ENCODE measurements at places on chromosomes 5 and 9. TPM values are rescaled to one million over a fixed set of nuclear protein-coding genes. Genes with fewer than 3 reads are reported as not detected.

Gene TMEM174
- total RNA-seq, result not detected

DNA sequence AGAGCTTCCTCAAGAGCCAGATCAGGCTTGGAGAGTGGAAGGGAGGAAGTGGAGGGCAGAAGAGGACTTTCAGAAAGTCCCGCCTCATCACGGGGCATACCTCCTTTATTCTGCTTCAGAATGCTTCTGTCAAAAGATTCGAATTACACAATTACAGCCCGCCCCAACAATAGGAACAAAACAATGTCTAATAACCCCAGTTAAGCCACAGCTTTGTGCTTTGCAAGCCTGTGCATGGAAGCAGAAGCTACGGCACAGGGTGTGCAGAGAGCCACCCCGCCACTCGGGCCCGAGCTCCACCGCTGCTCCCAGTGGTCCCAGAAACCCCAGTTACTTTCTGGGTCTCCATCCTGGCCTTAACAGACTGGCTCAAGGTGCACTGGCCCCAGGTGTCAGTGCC lies 23.5 kb downstream of the HNRNPH1 start:
- DNase-seq, result no peak

- DNase-seq, result no peak
Observed at GRCh38 chr5:130166839-130167490, 262.7 kb downstream of the CHSY3 start.

Gene FIBCD1
- not detected for total RNA-seq

- no peak for DNase-seq
Observed at GRCh38 chr9:79985264-79985663, 413.5 kb downstream of the TLE4 start.

DNA sequence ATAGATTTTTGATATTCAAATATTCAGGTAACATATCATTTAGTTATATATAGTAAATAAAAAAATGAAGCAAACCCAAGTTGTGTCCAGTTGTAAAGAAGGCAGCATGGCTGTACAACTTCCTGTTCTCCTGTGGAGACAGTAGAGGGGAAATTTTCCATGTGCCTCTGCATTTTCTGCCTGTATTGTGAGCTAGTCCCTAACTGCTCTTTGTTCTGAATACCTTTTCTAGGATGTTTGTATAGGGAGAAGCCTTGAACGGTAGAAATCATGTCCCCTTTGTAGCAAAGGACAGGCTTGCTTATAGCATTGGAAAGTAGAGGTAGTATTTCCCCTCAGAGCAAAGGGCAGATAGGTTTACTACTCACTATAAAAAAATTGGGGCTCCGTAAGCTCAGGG lies 13.3 kb upstream of the RPS23 start:
- no peak for DNase-seq

DNA sequence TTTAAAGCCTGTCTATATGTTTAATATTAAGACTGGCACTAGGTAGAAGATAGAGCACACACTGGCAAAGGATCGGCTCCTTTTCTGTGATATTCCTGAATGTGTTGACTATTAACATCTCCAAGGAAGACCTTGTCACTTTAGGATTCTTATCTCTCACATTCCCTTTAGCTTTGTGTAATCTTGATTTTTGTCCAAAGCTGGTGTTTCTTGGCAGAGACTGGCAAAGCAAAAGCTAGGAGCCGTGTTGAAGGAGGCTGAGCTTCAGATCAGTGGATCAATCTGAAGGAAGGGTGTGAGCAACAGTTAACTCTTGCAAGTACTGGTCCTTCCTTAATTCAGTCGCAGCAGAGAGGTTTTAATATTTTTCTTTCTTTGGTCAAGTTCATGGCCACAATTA lies 830.4 kb upstream of the ZNF608 start:
- no peak for DNase-seq

DNA sequence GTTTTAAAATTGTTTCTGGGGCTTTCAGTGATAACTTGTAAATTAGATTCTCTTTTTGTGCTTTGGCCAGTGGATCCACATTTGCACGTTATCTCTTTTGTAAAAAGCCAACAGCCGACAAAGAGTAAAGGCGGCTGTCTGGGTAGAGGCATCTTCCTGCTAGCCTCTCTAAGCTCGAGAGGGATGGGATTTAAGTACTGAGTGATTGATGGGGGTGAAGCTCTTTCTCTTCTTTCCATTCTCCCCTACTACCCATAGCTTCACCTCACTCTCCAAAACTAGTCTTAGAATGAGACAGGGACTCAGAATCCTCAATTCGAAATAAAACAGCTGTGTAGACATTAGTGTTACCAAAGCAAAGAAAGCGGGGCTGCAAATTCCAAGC lies 3.4 kb downstream of the PBX3 start:
- DNase-seq, result no peak

DNA sequence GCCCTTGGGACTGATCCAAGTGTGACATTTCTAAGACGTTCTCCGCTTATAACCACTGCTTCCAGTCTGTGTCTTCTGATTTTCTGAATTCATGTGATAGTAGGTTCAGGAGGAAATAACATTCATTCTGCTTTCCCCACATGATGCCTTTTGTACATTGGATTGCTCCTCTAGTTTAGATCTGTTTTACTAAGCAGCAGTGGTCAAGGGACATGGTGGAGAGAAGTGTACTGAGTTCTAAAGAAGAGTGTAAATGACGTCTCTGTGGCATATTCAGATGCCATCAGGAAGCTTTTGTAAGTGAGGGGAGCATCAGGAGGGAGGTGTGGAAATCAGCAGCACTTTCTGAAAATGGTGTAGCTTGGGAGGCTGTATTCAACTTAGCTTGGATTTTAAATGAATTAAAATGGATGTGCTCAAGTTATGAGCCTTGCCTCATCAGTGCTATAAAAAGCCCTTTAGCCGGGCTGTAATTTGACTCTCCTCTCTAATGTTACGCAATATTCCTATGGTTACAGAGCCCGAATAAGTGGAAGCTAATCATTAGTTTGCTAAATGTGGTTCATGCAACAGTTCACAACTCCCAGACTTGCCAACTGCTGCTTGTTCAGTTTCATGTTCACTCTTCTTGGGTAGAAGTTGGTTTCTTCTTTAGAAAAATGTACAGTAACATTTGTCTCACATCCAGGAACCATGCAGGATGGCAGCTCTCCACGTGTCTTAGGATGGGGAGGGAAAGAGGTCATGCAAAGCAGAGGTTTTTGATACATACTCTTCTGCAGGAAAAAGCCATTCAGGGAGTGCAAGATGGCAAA lies 281.3 kb downstream of the ARHGAP26 start:
- peak; percentile 52 for DNase-seq

Gene BHMT2
- total RNA-seq, result 3.3 TPM

Gene TSSK1B
- not detected for total RNA-seq

Gene ACSL6
- 0.29 TPM for total RNA-seq

- no peak for DNase-seq
Observed at GRCh38 chr9:97562542-97562941, 61.1 kb downstream of the TMOD1 start.

DNA sequence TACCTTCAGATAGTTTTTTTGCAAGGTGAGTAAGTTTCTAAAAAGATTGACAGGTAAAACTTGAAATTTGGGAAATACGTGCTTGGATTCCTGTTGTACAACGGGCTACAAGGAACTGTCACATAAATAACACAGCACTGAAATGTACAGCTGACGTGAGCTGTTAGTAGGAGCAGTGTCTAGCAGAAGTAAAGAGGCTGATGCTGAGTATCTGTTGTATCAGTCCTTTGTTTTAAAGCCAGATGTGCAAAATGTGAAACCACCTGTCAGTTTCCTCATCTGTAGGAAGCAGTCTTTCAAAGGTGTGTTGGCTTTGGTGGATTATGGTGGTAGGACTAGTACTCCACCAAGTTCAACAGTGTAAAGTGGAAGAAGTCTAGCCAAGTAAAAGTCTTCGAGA lies 122.3 kb downstream of the EFNA5 start:
- no peak for DNase-seq

- DNase-seq, result no peak
Observed at GRCh38 chr9:121185774-121186403, 15.8 kb downstream of the RAB14 start.

DNA sequence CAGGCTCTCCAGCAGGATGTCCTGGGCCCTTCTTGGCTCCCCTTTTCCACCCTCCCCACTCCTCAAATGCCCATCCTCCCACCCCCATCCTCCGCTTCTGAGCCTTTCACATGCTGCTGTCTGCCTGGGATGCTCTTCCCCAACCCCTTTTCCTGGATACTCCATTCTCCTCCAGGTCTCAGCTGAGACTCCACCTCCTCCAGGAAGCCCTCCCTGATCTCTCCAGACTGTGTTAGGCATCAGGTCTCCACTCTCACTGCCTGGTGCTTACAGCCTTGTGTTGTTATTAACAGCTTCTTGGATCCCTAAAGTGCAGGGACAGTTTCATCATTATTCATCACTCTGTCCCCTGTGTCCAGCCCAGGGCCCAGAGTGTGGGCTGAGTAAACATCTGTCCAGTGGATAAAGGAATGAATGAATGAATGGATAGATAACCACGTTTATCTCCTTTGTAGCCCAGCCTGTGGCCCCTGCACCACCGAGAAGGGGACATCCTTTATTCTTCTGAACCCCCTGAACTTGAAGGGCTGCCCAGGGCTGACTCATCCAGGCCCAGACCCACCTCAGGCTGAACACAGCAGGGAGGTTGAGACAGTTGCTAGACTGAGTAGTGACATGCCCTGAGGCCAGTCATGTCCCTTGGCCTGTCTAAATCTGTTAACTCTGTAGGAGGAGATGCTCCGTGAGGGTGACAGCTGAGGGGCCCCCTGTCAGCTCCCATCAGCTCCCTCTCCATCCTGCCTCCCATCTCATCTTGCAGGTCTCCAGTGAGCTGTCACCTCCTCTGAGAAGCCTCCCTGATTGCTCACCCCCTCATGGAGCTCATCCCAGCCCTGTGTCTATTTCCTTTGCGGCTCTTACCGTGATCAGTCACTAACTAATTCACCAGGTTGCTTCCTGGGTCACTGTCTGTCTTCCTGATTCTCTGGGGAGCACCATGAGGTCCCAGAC lies 14.6 kb upstream of the LAMC3 start:
- DNase-seq, result no peak

- DNase-seq, result no peak
Observed at GRCh38 chr9:134575103-134575900, 66.3 kb upstream of the COL5A1 start.

- DNase-seq, result peak; percentile 59
Observed at GRCh38 chr9:98974994-98975712, 31.4 kb downstream of the COL15A1 start.

DNA sequence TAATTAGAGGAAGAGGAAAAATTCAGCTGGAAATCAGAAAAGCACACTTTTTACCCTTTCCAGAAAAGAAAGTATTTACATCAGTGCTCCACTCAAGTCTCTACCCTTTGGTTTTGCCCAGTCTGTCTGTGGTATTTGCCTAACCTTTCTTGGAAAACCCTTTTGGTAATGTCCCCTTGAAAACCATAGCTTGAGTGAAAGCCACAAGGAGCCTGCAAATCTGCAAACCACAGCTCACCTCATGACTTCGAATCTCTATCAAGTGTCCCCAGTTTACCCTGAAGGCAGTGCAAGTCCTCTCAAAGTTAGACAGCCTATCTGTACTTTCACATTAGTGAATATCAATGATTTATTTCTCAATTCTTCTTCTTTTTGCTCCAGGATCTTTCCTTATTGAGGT lies 162.1 kb upstream of the TSLP start:
- no peak for DNase-seq

- DNase-seq, result no peak
Observed at GRCh38 chr5:67353500-67354450, 157.2 kb upstream of the CD180 start.

DNA sequence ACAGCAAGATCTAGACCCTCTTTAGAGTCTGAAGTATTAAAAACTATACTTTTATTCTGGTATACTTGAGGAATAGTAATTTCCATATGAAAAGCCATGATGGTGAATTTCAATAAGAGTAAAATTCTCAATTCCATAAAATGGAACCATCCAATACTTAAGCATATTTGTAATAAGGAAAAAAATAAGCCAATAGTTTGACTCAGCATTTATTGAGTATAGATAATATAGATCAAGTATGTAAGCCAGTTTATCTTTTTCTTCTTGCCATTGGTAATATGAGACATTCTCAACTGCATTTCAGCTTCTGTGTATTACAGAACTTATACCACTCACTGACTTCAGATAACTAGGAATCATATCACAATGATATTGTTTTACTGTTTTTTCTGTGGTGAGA lies 361.0 kb downstream of the SLCO4C1 start:
- DNase-seq, result no peak

Gene GGTA1
- 11.7 TPM for total RNA-seq

GRCh38 chr9:85007748-85008147 lies 338.2 kb downstream of the NTRK2 start:
- DNase-seq, result no peak

DNA sequence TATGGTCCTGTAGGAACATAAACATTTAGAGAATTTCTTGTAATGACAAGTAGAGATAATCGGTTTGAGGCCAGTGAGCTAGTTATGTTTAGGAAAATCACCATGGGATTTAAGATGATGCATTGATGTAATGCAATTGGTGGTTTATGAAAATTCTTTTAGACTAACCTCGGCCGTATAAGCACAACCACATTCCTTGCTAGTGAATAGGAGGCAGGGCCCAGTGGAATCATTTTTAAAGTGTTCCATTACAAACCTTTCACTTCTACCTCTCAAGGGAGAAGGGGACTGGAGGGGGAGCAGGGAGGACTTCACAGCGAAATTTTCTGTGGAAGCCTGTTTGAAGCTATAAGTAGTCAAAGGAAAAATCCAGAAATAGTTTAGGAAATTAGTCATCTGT lies 71.8 kb upstream of the NFIL3 start:
- DNase-seq, result no peak

Gene KCNIP1
- not detected for total RNA-seq

Gene SOWAHA
- not detected for total RNA-seq

DNA sequence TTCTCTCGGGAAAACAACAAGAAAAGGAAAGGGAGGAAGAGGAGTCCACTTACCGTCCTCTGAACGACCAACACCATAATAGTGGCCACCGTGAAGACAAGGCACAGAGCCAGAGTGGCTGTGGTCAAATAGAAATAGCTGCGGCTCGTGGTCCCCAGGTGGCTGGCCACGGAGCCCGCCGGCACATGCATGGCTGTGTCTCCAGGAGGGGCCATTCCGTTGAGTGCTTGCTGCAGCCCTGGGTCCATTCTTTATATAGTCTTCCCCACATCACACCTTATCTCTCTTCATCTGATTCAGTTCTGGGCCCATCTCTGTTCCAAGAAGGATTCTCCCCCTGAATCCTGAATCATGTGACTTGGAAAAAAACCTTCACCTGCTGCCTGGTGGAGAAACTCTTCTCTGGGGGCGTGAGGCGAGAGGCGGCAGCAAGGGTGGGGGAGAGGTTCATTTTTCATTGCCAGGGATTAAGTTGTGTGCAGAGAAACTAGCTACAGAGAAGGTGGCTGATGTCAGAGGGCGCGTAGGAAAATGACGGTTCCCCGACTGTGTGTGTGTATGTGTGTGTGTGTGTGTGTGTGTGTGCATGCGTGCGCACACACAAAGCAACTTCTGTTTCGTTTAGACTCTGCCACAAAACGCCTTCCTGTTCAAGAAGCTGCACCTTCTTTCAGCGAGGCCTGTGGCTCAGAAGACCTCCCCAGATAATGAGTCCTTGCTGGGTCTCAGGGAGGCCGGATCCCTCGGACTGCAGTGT lies at the start of gene TNFSF8:
TSS of gene TNFSF8 (minus strand) at position 536 of the 757 bp plus-strand sequence. CDS start at position 248, 288 bp downstream.
- no peak for DNase-seq

Gene HTR4
- 0.41 TPM for total RNA-seq

DNA sequence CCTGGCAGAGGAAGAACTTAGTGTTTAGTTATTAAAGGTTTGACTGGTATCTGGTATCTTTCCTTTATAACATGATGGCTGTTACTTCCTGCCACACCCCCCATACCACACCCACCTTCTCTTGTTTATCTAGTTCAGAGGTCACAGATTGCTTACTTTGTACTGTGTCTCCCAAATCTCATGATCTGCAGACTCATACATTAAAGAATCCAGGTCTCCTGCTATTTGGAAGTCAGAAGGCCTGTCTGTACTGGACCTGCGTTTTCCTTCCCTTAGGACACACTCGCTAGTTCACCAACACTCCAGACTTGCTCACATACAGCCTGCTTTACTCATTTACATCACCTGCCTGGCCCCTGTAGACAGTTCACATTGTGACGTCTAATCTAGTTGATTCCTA lies 39.3 kb downstream of the NUDT12 start:
- DNase-seq, result no peak
